ENCODE measurements at places on chromosomes 16 and 17.

DNA sequence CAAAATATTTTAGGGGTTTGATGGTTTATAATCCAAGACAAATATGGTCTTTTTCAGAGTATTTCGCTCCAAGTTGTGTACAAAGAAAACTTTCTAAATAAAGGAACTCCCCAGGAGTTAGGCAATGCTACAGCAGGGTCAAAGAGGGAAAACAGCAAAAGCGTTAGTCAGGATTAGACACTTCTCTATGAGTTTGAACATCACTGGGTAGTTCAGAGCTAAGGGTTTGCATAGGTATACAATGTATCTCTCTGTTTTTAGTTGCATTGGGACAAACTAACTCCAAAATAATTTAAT lies 34.8 kb downstream of the FAM20A start:
- no peak for DNase-seq

DNA sequence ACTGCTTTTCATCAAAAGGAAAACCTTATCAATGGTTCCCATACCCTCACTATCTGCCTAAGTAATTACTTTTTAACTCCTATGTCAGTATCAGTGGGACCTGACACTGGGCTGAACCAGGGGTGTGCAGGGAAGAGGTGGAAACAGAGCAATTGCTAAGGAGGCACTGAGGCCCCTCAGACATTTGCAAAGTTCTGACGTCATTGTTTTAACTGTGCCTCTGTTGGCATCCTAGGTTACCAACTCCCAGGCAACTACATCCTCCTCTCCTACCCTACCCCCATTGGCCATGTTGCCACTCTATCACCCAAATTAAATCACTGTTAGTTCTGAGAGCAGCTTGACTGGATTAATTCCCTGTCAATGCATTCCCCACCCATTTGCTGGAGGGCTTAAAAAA lies 8.0 kb upstream of the WWOX start:
- DNase-seq: no peak

GRCh38 chr17:45270828-45271418 lies 9.0 kb upstream of the SPATA32 start:
- peak; percentile 78 for DNase-seq

- no peak for DNase-seq
Observed at GRCh38 chr16:71498031-71498430, 8.9 kb upstream of the ZNF19 start.

- DNase-seq: no peak
Observed at GRCh38 chr17:13387952-13388351, 213.8 kb downstream of the HS3ST3A1 start.

DNA sequence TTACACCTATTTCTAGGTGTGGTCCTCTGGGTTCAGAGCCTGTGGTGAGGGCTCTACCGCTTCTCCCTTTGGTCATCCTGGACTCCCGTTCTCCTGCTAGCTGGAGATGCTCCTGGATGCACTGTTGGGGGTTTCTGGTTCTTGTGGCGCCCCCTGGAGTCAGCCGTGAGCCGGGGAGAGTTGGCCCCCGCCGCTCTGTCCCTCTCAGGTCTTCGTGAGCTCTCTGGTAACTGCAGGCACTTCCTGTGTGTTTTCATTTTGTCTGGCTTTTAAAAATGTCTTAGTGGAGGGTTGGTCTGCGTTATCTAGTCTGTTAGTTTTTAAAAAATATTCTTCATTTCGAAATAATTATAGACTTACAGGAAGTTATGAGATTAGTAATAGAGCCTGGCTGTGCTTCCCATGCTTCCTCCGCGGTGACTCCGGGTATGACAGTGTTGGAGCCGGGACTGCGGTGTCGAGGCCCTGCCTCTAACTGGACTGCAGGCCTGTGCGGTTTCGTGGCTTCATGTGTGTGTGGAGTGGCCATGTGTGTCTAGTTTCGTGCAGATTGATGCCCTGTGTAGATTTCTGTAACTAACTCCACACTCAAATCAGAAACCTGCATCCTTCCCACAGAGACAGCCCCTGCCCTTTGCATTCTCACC lies 78.0 kb upstream of the ZNF750 start:
- DNase-seq: peak; percentile 65

DNA sequence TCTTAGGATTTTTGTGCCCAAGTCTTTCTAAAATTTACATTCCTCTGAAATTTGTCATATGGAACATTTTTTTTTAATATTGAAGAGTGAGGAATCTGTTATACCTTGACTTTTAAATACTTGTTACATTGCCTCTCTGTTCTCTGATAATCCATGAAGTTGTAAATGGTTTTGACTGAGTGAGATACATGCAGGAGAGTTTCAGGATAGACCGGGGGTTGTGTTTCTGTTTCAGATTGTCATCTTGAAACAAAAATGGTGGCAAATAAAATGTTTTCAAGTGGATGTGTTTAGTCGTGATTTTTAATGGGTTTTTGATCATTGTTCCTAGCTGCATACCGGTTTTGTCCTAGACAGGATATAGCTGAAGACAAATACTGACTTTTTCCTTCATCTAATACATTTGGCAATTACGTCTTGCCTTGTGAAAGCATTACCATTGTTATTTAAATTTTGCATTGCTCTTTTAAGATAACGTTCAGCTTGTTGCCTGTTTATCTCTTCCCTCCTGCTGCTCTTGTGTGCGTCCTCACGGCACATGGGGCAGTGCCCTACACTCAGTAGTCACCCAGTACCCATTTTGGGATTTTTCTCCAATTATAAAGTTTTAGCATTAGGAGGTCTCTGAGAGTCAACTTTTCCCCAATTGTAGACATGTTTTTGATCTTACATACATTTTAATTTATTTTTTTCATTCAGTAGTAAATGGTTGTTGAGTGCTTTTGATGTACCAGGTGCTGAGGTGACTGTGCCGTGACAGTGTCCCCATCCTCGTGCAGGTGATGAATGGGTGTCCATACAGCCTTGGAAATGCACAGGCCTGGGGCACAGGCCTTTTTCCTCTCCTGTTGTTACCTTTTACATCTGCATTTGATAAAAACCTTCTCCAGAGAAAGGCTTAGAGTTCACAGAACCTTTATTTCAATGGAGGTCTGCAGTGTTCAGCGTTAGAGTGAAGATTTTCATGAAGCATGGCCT lies 169.9 kb downstream of the MSI2 start:
- DNase-seq: no peak

DNA sequence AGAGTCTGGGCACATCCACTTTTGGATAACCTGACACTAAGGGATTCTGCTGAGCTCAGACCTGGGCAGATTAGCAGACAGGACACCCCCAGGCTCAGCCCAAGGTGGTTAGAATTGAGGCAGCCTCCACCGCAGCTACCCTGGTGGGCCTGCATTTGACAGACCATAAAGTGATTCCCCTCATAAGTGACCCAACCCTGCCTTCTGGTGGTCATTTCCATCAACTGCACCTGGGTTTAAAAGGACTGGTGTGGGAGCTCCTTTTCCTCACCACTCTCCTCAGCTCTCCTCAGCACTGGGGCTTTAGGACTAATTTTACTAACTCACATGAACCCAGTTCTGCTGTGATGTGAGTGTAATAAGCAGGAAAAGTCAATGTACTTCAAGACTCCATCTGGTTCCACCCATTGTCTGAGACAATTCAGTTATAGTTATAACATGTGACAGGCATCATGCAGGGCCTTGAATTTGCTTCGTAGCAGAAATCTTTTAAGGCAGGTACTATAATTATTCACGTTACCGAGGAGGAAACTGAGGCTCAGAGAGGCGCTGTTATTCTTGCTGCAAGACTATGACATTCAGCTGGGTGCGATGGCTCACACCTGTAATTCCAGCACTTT lies 42.5 kb downstream of the MYH3 start:
- DNase-seq: peak; percentile 32

DNA sequence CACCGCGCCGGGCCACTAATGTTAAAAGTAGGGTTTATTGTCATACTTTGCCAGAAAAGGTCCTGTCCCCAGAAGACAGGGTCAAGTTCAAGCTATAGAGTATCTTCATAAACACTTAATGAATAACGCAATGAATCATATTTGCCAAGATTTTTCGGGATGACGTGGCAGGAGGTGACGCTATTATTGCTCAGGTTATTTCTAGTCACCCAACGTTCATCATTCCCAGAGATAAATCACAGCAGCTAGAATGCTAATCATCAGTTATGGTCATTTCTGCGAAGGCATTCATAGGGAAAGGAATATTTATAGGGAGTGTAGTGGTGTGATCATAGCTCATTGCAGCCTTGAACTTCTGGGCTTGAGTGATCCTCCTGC lies 2.0 kb downstream of the TMC5 start:
- DNase-seq: no peak

DNA sequence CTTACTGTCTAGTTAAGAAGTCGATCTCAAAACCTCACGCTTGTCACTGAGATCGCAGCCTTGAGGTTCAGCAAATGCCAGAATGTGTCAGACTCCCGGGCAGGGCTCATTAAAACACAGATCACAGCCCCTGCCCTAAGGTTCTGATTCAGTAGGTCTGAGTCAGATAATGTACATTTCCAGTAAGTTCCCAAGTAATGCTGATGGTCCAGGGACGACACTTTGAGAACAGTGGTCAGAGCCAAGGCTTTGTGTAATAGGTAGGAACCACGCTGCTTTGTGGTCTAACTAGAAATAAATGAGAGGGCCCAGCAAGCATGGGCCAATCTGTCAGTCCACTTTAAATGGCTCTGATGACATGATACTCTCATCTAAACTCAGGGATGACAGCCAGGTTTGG lies 228.6 kb downstream of the ZFHX3 start:
- no peak for DNase-seq

DNA sequence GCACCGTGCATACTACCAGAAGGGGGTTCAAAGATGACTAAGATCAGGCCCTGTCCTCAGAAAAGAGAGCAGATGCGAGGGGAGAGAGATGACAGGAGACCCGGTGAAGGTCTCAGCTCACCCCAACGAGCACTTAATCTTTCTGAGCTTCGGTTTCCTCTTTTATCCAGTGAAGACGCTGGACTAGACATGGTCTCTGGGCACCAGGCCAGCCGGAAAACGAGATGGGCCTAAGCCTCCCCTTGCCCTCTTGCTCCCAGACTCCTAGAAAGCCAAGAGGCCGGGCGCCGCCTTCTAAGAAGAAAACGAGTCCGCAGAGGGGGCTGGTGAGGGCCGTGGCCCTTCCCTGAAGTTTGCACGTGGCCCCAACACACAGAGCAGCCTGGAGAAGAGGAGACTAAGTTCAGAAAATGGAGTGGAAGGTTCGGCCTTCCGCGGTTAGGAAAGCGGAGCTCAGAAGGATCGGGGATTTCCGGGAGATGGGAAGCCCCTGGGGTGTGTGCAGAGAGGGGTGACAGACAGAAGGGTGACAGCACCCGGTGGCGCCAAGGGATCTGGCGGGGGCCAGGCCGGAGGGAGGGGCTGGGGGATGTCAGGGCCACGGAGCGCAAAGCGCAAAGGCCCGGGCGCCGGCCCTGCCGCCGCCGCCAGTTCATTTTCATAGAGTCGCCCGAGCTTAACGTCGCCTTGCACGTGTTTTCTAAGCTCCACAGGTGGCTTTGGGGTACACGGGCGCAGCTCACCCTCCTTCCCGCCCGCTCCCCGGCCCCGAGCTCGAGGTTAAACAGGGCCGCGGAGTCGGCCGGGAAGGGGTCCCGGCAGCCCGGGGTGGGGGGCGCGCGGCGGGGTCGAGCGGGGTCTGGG lies 42.1 kb upstream of the BHLHA9 start:
- peak; percentile 32 for DNase-seq

GRCh38 chr17:29292071-29292991 lies 1.6 kb downstream of the NUFIP2 start:
- peak; percentile 72 for DNase-seq

- DNase-seq: peak; percentile 19
Observed at GRCh38 chr17:73902416-73903181, 258.4 kb upstream of the SDK2 start.

- DNase-seq: no peak
Observed at GRCh38 chr17:44940768-44941167, 6.8 kb downstream of the KIF18B start.

GRCh38 chr17:29585080-29585751 lies 4.2 kb downstream of the GIT1 start:
- DNase-seq: peak; percentile 52

DNA sequence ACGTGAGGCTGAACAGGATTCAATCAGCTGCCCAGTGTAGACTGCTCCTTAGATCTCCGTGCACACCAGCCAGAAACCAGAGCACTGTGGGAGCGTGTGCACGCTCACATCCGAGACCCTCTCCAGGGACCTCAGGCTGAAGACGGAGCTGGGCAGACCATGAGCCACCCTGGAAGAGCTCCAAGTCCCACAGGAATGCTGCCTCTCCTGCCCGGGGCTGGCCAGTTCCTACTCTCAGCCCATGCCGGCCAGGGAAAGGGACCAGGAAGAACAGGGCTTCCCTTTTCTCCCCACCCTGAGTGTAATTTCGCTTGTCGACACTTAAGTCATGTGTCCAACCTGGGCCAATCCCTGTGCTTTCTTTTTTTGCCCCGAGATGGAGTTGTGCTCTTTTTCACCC lies 6.9 kb downstream of the ALYREF start:
- no peak for DNase-seq

- DNase-seq: no peak
Observed at GRCh38 chr17:17712268-17712924, 31.1 kb downstream of the RAI1 start.

GRCh38 chr17:7775051-7775450 lies 57.5 kb downstream of the DNAH2 start:
- no peak for DNase-seq

DNA sequence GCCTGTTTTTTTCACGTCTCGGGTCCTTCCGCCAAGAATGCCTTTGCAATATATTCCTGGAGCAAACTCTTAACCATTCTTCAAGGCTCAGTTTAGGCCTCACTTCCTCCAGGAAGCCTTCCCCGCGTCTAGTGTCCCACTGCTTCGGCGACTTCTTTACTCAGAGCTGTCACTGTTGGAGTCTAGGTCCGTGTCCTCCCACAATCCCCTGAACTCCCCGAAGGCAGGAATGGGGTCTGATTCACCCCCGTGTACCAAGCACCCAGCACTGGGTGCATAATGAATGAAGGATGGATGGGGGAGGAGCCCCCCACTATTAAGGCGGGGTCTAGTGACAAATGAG lies 508 bp downstream of the MATCAP1 start:
- DNase-seq: no peak

DNA sequence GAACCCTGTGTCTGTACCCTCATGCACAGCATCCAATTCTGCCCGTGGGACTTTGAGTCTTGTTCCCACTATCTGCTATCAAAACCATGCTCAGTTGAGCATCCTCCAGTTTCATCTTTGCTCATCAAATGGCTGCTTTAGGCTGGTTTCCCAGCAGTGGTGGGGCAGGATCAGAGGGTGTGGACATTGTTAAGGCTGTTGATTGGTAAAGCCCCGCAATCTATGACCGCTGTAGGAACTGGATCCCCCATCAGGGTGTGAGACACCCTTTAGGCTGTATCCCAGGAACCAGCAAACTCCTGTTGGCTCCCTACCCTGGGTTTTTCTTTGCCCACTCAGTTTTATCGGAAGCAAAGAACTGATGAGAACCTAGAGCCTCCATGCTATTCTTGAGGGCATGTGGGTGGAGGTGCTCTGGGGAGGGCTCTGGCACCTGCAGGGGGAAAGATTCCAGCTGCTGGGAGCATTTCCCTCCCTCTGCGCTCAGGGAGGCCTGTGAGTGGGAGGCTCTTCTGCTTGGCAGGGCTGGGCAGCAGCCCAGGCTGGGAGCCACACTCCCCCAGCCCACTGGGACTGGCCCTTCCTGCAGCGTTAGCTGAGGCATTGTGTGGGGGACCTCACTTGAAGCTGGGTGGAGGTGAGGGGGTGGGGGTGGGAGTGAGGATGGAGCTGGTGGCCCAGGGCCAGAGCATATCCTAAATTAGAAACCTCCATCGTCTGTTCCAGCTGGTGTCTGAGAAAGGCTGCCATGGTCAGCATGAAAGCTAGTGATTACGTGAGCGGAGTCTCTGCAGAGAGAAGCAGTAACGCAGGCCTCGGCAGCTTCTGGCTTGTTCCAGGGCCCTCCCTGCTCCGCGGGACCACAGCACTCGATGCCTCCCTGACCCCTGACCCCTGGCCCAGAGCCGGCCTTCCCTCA lies 160.6 kb downstream of the IRF8 start:
- DNase-seq: no peak

- no peak for DNase-seq
Observed at GRCh38 chr16:20868890-20869289, 31.3 kb downstream of the DCUN1D3 start.
